ENCODE measurements at places on chromosomes 5 and 9.

DNA sequence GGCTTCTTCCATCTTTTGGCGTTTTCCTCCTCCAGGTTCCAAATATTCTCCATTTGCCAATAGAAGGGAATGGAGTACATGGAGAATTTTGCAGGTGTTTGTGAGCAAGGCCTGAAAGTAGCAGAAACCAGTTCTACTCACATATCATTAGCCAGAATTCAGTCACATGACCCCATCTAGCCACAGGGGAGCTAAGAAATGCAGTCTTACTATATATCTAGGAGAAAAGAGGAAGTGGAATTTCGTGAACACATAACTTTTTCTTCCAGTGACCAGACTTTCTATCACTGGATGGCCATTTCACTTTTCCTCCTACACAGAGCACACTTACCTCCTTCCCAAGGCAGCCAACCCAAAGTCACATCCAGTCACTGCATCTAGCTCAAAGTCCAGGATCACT lies 55.1 kb downstream of the LOX start:
- no peak for DNase-seq

- DNase-seq, result no peak
Measured at GRCh38 chr9:77554586-77555105, 93.5 kb downstream of the GNA14 start.

GRCh38 chr9:84499969-84500582 lies 159.5 kb upstream of the SLC28A3 start:
- no peak for DNase-seq

- DNase-seq, result no peak
Measured at GRCh38 chr9:137240318-137240840, 708 bp upstream of the TUBB4B start.

DNA sequence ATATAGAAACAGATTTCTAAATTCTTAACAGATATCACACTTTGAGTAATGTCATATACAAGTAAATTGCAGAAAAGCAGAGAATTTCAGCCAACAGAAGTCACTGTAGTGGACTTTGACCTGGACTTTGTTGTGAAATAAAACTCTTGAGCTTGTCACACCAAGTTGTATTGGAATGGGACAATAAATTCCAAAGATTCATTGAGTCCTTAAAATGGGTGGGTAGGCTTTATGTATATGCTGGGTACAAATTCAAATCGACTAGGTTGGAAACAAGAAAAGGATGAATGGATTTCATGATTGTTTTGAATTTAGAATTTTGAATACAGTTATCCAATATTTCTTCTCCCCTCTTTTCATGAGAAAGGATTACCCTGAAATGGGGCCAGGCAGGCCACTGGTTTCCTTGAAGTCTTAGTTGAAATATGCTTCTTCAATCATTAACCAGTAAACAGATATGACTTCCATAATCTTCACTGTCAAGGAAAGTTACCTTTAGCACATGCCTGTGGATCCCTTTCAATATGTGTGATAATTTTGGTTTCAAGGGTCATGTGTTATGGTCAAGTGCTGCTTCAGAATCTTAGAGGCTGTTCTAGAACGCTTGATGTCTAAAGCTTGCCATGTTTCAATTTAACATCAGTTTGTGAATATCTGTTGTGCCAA lies 25.7 kb downstream of the PIP5K1B start:
- no peak for DNase-seq

GRCh38 chr5:176959051-176959450 lies 47.5 kb downstream of the UIMC1 start:
- DNase-seq, result no peak

DNA sequence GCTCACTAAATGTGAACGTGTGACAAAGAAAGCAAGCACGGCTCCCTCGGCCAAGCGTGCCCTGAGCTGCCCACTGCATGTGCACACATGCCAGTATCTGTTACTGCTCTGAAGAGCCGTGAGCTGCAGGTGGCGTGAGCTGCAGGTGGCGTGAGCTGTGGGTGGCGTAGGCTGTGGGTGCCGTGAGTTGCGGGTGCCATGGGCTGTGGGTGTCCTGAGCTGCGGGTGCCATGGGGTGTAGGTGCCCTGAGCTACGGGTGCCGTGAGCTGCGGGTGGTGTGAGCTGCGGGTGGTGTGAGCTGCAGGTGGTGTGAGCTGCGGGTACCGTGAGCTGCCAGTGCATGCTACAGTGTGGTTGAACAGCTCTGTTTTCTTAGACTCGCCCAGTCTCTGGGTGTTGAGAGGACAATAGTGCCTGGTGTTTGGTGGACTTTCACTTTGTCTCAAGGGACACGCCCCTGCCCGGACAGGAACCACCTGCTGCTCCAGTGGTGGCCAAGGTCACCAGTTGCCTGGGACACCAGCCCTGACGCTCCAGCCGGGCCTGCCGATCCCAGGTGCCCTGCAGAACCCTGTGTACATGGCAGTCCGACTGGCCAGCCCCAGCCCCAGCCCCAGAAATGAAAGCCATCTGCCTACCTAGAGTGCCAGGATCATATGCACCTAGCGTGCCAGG lies 6.7 kb downstream of the CCDC187 start:
- no peak for DNase-seq

- DNase-seq, result no peak
Measured at GRCh38 chr9:36112516-36112915, 24.0 kb upstream of the GLIPR2 start.

DNA sequence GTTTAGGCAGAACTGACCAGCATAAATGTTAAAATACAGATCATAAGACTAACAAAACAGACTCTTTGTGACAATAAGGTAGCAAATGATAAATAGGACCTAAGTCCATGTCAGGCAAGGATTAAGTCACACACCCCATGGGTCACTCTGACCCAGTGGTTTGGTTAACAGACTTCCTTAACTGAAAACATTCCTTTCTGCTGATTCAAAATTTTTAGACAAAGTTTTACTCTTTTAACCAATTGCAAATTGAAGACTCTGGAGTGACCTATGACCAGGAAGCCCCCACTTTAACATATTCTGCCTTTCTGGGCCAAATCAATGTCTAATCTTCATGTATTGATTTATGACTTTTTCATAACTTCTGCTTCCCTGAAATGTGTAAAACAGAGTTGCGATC lies 4.9 kb upstream of the NXNL2 start:
- no peak for DNase-seq

DNA sequence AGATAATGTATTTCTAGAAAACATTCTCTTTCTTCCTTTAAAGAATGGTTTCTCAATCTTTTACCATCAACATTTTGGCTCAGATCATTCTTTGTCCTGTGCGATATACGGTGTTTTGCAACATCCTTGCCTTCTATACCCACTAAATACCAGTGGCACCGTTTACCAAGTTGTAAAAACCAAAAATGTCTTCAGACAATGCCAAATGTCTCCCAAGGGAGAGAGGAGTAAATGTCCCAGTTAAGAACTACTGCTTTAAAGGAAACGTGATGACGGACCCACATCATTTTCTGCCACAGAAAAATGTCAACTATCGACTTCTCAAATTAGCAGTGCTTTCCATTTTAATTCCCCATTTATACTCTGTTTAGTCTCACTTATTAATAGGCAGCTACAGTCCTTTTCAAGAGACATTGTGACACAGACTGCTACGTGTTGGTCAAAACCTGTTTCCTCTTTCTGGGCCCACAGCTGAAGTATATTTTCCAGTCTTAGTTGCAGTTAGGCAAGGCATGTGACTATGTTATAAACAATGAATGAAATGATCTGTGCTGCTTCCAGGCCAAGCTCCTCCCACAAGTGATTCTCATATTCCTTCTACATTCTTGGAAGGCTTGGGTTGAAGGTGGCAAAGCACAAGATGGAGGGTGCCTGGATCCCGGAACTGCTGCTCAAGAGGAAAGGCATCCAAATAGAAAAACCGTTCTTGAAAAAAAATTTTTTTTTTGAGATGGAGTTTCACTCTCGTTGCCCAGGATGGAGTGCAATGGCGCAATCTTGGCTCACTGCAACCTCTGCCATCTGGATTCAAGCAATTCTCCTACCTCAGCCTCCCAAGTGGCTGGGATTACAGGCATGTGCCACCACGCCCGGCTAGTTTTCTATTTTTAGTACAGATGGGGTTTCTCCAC lies 8.8 kb downstream of the PRXL2C start:
- peak; percentile 25 for DNase-seq

DNA sequence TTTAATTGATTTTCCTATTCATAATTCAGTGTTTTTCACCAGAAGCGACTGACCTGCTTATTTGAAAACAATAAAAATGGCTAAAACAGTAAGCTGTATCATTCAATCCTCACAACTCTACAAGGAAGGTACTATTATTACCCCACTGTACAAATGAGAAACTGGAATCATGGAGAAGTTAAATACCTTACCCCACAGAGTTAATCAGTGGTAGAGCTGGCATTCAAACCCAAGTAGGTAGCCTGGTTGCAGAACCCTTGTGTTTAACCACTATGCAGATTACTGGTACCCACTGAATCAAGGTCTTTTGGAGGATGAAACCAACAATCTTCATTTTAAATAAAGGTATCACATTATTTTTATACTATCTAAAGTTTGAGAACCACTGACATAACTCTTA lies 59.6 kb downstream of the MLANA start:
- no peak for DNase-seq

GRCh38 chr5:88883059-88883835 lies at the start of gene MEF2C:
TSS of gene MEF2C (minus strand) at chr5:88883184. CDS start at chr5:88823788, 59,396 bp downstream.
- peak; percentile 66 for DNase-seq

- DNase-seq, result no peak
Measured at GRCh38 chr5:154241021-154241420, 50.5 kb downstream of the GALNT10 start.

DNA sequence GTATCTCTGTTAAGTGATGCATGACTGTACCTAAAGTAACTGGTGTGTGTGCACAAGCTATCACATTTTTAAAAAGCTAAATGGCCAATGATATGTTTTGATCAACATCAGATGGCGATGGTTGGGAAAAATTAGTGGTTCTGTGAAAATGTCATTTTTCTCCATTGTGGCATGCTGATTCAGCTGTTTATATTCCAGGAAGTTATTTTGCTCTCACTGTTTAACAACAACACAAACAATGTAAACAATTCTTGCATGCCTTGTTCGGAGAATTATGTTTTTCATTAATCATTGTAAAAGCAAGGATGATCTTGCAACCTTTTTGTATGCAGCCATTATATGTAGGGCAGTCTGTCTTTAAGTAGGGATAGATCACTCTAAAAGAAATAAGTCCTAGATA lies 106.1 kb upstream of the LHFPL2 start:
- DNase-seq, result no peak

DNA sequence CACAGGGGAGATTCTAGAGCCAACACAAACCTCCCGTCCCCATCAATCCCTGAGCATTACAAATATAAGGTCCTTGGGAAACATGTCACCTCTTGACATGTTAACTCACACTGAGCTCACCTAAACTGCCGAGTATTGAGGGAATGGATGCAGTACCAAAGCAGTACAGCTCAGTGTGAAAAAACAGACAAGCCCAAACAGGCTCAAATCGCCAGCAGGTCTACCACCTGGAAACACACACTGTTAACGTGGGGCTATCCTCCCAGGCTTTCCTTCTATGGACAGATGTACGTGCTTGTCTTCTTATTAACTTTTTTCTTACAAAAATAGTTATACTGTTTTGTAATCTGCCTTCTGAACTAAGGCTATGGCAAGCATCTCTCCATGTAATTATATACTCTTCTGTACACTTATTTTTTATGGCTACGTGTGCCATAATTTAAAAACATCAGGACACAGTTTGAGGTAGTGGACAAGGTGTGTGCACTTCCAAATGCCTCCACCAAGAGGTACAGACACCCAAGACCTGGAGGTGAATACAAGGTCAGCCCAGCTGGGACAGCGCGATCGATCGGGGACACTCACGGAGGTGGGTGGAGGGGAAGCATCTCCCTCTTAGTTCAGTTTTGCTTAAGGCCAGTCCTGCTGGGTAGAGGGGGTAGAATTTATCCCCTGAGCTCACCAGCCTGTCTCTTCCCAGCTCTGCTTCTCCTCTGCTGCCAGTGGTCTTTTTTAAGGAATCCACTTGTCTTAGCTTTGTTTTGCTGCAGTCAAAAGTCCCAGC lies 76.5 kb downstream of the DAP start:
- no peak for DNase-seq

DNA sequence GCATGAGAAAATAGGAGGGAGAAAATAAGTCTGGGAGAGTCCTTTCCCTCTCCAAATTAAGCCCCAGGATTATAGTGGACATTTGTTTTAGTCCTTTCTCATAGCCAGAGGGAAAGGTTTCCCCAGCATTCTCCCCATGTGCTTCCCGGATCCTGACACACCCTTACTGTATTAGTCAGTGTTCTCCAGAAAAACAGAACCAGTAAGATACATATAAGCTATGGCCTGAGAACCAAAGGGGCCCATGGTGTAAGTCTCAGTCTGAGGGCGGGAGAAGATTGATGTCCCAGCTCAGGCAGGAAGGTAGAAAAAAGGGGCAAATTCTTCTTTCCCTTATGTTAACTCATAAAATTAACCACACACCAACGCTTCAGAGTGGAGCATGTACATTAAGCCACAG lies 25.6 kb upstream of the SPATA31D4 start:
- no peak for DNase-seq

- DNase-seq, result no peak
Measured at GRCh38 chr5:40491644-40492043, 188.1 kb upstream of the PTGER4 start.

- no peak for DNase-seq
Measured at GRCh38 chr5:139146809-139147482, 51.2 kb downstream of the SIL1 start.

GRCh38 chr5:128469912-128470311 lies 68.1 kb downstream of the FBN2 start:
- no peak for DNase-seq
